GM23338 (cell line): ENCODE measurements at places on chromosomes 4 and X. TPM values are rescaled to one million over a fixed set of nuclear protein-coding genes. Genes with fewer than 3 reads are reported as not detected.

- DNase-seq = no peak
These were observed 8.9 kb upstream of the TMA16 start for GRCh38 chr4:163485589-163485988.

DNA sequence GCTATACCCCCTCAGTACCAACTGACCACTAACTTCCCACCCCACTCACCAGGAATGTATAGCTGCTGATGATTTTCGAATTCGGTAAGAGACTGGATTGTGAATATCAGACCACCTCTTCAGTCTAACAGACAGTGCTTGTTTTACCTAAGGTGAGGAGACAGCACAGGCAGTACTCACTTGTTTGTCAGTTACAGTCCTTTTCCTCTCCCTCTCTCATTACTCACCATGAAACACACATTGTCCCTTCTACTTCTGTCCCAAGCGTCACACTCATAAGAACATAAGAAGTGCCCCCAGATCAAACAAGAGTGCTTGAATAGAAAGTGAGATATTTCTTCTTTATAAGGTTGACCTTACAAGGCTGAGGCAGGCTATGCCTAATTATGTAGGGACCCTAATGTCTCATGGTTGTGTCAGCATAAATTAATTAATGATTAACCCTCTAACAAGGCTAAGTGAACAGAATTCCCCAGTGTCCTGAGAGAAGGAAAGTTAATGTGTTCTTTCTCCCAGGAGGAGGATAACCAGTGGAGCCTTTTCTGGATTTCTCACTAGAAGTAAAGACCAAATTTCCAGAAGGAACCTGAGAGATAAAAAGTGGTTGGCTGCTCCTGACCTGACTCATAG is 32.2 kb downstream of the ZCCHC12 start:
- no peak for DNase-seq

- DNase-seq = peak; percentile 14
These were observed 85.5 kb downstream of the BCOR start for GRCh38 chrX:40012039-40012867.

DNA sequence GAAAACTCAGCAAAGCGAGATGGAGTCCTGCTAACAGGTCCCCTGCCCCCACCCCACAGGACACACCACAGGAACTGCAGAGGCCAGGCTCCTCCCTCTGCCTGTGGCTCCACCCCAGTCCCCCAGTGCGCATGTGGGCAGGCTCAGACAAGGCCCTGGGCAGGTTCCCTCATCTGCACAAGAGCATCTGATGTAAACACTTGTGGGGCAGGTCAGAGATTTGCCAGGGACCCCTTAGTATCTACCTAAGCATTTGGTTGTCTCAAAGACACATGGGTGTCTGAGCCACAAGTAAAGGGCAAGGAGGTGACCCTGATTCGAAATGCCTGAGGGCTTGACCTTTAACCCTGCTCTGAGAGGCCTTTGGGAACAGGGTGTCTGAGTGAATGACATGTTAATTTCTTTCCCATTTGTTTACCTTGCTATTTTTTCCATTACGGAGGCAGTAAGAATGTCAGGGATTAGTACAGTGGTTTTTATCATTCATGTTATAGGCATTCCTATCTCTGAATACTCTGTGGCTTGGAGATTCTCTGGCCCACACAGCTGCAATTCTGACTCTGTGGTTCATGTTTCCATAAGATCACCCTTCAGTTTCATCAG is 85.3 kb downstream of the ZNF518B start:
- peak; percentile 33 for DNase-seq

DNA sequence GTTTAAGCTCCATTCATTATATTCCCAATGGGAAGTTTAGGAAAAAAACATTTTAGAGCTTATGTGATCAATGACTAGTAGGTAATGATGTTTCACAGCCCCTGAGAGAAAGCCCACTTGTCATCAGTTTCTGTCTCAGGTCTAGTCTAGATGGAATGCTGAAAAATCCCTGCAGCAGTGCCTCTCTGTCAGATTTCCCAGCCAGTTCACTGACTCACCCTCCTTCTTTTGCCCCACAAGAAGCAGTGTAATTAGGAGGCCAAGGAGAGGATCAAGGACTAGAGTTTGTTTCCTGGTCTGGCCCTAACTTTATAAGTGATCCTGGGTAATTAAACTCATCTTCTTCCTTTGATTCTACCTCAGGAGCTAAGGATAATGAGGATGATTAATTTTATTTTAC is 118.7 kb upstream of the ANXA3 start:
- no peak for DNase-seq

DNA sequence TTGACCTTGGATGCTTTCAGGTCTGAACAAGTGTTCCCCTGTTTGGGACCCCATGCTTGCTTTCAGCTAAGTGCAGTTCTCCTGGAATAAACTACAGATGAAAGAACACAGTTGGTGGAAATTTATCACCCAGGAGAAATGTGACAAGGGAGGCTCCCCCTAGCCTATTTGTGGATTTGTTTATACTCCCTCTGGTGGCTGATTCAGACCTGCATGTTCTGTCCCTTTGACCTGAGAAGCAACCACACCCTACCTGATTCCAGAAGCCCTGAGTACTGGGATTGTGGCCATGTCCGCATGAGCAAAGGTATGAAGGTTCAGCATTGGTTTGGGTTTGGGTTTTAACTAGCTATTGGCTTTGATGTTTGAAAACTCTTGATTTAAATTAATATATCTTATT is 440.9 kb downstream of the MID1IP1 start:
- DNase-seq = peak; percentile 51

The PDCL2 gene
- total RNA-seq = 0.35 TPM in 1 of 2 replicates, not detected in the other

The PRSS12 gene
- 7.5 and 12.9 TPM in 2 replicates for total RNA-seq

- no peak for DNase-seq
These were observed 10.6 kb downstream of the MSN start for GRCh38 chrX:65677954-65678469.

The SHOX gene
- total RNA-seq = not detected in 2 replicates

DNA sequence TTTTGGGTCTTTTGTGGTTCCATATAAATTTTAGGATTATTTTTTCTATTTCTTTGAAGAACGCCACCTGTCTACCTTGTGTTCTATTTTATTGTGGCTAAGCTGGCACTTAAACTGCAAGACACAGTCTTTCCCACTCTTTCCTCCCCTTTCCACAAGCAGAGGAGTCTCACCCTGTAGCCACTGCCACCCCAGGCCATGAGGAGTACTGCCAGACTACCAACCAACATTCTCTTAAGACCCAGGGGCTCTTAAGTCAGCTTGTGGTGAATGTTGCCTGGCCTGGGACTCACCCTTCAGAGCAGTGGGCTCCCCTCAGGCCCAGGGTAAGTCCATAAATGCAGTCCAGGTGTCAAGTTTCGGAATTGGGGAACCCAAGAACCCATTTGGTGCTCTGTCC is 58.0 kb upstream of the FMR1 start:
- DNase-seq = peak; percentile 29

DNA sequence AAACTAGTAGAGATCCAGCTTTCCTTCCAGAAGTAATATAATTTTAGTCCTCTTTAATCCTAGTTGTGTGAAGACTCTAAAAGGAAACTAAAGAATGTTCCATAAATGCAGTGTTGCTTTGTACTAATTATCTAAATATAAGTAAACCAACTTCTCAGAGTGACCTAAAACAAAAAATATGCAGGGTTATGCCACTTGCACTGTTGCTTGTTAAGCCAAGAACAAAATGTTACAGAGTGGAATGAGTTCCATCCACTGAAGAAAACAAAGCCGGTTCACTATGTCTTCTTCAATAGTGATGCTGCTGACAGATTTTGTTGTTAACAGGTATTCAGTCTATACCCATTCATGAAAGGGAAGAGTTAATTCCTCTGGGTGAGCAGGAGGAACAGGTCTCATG is 252.0 kb upstream of the DIAPH2 start:
- DNase-seq = no peak

- no peak for DNase-seq
These were observed 95.5 kb upstream of the PPP2R3B start for GRCh38 chrX:482192-482701.

DNA sequence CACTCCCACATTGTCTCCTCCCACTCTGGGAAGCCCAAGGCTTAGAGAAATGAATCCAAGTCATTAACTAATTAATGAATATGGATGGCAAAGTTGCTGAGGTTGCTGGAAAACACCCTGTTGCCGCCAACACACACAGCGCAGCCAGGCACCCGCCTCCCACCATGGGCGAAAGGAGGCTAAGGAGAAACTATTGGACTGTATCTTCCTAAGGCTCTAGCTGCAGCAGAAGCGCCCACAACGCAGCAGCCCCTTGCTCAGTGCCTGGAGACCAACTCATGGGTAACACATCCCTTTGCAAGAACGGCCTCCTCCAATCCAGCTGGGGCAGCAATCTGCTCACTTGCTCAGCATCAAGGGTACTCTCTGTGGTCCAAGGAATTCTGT is 34.2 kb downstream of the TSC22D3 start:
- DNase-seq = no peak

The ERAS gene
- 1.3 TPM in 1 of 2 replicates, not detected in the other for total RNA-seq

The HAND2 gene
- total RNA-seq = not detected in 2 replicates

GRCh38 chrX:17359500-17359899 is 15.5 kb upstream of the NHS start:
- no peak for DNase-seq

The FOXR2 gene
- total RNA-seq = not detected in 2 replicates

- DNase-seq = no peak
These were observed 67.9 kb downstream of the PPP3CA start for GRCh38 chr4:101279377-101279871.

DNA sequence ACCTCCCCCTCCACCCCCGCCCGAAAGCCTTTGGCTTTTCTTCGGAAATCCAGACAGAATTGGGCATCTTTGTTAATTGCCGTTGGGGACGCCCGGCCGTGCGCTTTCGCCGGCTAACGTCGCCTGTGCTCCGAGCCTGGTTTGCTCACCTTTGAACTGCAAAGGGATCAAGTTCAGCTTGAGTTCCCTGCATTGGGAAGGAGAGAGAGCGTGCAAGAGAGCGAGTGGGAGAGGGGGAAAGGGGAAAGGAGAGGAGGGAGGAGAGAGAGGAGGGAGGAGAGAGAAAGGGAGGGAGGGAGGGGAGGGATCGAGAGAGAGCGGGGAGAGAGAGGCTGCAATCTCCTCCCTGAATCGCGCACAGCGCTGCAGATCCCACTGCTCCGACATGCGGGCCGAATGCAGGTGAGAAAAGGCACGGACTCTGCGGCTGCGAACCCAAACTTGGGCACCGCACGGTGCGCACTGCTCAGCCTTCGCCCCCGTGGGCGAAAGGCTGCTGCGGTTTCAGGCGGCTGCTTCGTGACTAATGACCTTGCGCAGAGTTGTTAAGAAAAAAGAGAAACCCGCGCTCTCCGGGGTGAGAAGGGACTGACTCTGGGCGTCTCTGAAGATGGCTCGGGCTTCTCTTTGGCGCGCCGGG is at the start of gene PCDH7:
Gene PCDH7, plus strand, starts transcription at position 349 of the 640 bp plus-strand sequence. CDS start 1,054 bp downstream, outside the sequence.
- DNase-seq = peak; percentile 77
